Amygdala (tissue), 56 donors: ENCODE measurements at places on chromosomes 4 and X.

DNA sequence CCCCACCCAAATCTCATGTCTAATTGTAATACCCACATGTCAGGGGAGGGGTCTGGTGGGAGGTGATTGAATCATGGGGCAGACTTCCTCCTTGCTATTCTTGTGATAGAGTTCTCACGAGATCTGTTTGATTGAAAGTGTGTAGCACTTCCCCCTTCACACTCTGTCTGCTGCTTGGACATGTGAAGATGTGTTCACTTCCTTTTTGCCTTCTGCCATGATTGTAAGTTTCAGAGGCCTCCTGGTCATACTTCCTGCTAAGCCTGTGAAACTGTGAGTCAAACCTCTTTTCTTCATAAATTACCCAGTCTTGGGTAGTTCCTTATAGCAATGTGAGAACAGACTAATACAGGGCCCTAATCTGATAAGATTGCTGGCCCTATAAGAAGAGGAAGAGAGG, 1514.8 kb downstream of the RPA4 start:
- DNase-seq: no peak

GRCh38 chr4:142960867-142961644, 115.0 kb upstream of the INPP4B start:
- no peak for DNase-seq

DNA sequence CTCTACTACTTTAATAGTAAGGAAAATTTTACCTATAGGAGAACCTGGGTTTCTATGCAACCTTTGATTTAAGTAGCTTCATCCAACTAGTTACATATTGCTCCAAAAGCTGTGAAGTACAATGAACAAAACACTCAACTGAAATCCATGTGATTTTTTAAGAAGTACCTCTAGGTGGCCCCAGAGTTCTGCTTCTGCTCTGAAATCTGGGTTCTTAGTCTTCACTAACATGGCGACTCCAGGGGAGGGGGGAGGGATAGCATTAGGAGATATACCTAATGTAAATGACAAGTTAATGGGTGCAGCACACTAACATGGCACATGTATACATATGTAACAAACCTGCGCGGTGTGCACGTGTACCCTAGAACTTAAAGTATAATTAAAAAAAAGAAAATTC, 73.4 kb upstream of the MAGEB2 start:
- DNase-seq: no peak

- no peak for DNase-seq
Observed at GRCh38 chrX:48511560-48511959, 2.8 kb downstream of the PORCN start.

DNA sequence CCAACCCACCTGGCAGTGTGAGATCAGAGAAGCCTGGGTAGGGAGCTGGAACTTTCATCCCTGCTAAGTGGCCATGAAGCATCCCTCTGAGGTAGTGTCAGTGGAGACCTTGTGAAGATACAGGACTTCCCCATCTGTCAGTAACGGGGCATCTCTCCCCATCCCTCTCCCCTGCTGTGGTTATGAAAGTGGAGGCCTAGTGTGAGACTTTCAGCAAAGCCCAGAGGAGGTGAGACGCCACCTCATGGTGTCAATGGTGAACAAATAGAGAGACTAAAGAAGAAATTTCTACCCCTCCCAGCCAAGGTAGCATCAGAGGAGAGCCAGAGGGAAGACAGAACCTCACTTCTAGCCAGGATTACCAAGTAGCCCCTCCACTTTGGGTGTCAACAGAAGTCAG, 150.2 kb downstream of the VEGFC start:
- DNase-seq: no peak

GRCh38 chr4:39505581-39505980, 21.7 kb downstream of the UGDH start:
- no peak for DNase-seq

DNA sequence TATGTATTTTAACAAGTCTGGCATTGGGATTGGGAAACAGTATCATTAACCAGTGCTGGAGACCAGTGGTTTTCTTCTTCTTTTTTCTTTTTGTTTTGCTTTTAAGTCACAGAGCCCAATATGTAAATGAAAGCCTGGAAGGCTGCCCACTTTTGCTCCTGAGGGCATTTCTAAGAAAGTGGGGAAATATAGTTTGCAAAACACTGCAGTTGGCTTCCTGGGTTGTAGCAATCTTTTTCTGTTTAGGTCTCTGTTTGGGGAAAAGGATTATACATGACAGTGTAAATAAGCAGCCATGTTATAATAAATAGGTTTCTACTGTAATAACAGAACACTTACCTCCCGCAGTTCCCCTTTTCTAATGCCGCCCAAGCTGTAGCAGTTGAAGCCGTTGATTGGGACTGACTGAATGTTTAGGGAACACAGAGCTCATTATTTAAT, 105.5 kb downstream of the TMEM164 start:
- no peak for DNase-seq

DNA sequence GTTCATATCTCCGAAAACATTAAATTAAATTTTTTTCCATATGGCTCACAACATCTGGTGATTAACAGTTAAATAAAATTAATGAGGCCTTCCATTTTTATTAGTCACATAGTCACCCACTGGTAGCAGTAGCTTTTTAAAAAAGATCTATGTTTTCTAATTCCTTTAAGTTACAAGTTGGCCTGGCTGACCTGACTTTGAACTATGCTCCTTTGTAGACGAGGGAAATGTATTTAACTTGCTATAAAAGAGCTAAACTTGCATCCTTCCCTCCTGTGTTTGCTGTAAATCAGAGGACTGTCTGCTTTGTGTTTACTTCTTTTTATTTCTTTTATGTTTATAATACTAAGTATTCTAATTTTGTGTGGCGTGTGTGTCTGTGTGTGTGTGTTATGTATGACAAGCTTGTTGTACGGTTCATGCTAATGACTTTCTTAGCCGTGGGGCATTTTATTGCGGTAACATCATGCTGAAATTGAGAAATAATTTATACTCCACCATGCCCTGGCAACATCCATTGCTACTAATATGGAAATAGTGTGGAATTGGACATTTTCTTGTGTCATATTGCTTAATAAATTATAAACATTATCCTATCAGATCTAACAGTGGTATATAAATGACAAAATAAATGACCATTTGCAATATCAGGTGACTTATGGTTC, 241.7 kb downstream of the SNCA start:
- DNase-seq: no peak

GRCh38 chrX:93422693-93423092, 250.7 kb downstream of the NAP1L3 start:
- DNase-seq: no peak

DNA sequence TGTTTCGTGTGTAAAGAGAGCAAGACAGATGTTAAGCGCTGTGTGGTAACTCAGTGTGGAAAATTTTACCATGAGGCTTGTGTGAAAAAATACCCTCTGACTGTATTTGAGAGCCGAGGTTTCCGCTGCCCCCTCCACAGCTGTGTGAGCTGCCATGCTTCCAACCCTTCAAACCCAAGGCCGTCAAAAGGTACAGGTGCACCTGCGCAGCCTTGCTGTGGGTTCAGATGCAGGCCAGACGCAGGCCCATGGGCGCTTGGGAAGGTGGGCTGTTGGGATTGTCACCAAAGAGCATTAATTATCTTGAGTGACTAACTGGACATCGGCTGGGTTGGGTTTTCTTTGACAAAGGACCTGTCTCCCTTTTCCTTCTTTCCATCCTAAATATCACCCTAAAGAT, 55.4 kb downstream of the NELFA start:
- DNase-seq: no peak

- DNase-seq: no peak
Observed at GRCh38 chr4:170675568-170676262, 586.0 kb upstream of the AADAT start.

DNA sequence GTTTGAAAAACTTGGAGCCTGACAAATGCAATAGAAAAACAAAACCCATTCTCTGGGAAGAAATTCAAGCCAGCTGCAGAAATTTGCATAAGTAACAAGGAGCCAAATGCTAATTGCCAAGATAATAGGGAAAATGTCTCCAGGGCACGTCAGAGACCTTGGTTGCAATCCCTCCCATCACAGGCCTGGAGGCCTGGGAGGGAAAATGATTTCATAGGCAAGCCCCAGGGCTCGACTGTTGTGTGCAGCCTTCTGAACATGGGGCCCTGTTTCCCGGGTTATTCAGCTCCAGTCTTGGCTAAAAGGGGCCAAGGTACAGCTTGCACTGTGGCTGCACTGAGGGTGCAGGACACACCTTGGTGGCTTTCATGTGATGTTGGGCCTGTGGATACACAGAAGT, 760.4 kb upstream of the PABPC4L start:
- no peak for DNase-seq

DNA sequence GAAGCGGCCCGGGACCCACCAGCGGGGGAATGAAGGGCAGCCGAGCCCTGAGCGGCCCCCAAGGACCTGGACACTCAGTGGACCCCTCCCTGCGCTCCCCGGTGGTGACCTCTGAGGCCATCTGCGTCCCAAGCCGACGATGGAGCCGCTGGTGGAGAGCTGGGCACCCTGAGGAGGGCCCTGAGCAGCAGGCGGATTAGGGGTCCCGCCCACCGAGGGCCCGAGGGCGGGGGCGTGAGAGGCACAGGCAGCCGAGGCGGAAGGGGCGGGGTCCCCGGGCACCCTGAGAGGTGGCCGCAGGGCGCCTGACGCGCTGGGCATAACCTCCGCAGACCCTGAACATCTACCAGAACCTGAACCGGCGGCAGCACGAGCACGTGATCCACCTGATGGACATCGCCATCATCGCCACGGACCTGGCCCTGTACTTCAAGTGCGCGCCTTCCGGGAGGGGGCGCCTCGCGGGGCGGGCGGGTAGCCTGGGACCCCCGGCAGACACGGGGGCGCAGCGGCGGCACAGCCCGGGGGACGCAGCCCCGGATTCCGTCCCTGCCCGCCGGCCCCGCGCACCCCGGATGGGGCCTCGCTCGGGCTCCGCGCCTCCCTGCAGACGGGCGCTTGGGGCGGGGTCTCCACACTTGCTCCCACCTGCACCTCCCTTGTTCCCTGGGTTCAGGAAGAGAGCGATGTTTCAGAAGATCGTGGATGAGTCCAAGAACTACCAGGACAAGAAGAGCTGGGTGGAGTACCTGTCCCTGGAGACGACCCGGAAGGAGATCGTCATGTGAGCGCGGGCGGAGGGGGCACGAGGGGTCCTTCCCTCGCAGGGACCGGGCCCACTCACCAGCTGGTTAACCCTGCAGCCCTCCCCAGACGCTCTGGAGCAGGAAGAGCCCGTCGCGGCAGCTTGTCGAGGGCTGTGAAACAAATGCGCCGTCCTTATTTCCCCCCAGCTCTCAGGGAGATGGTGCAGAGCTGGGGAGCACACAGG, 10.3 kb downstream of the ATP5ME start:
- DNase-seq: no peak

DNA sequence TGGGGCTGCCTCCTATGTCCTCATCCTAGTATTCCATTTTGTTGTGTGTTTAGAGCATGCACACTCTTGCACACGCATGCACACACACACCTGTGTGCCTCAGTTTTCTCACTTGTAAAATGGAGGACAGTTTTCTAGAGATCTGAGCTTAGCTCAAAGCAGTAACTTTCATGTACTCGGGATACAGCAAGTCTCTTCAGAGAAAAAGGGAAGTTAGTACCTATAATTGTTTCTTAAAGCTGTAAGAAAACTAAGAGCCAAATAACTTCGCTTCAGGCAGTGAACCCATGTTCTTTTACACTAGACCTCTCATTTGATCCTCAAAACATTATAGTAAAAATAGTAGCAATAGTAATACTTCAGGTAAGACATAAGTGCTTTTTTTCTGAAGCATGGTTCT, 49.6 kb downstream of the KIT start:
- no peak for DNase-seq

GRCh38 chrX:360496-361150, 26.1 kb downstream of the PPP2R3B start:
- no peak for DNase-seq

DNA sequence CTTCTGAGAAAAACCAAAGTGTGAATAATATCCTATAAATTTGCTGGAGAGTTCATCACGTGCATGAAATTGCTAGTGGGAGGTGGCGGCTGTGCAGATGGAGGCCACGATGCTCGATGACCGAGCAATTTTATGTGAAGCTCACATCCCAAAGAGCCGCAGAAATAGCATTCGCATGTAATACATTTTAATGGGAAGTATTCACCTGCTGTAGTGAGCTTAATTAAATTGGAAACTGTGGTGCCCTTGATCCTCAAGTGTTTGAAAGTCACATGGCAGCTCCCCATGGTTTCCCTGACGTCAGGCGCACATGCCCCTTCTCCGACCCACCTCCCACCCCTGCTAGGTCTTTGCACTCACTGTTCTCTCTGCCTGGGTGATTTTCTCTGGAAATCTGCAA, 136.8 kb downstream of the STK32B start:
- DNase-seq: no peak

DNA sequence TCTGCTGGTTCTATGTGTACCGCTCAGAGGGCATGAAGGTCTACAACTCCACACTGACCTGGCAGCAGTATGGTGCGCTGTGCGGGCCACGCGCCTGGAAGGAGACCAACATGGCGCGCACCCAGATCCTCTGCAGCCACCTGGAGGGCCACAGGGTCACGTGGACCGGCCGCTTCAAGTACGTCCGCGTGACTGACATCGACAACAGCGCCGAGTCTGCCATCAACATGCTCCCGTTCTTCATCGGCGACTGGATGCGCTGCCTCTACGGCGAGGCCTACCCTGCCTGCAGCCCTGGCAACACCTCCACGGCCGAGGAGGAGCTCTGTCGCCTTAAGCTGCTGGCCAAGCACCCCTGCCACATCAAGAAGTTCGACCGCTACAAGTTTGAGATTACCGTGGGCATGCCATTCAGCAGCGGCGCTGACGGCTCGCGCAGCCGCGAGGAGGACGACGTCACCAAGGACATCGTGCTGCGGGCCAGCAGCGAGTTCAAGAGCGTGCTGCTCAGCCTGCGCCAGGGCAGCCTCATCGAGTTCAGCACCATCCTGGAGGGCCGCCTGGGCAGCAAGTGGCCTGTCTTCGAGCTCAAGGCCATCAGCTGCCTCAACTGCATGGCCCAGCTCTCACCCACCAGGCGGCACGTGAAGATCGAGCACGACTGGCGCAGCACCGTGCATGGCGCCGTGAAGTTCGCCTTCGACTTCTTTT, 32.2 kb downstream of the WFS1 start:
- DNase-seq: no peak

- DNase-seq: no peak
Observed at GRCh38 chrX:17007134-17007768, 60.8 kb downstream of the REPS2 start.

DNA sequence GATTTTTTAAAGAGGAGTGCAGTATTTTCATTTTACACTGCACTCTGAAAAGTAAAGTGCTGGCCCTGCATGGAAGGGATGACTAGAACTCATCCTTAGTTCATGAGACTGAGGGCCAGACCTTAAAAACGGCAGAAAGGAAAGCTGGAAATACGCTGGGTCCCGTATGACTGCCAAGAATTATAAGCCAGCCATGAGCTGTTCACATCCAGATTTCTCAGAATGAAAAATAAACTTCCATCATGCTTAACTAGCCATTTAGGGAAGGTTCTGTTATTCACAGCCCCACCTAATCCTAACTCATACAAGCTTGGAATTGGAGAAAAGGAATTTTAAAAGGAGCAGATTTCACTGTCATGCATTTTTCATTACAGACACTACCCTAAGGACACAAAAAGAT, 894.4 kb downstream of the FAT4 start:
- DNase-seq: no peak

GRCh38 chrX:69022430-69022829, 142.8 kb downstream of the PJA1 start:
- no peak for DNase-seq

GRCh38 chr4:67684839-67685531, 16.0 kb downstream of the UBA6 start:
- no peak for DNase-seq

- DNase-seq: no peak
Observed at GRCh38 chrX:134936542-134936941, 54.2 kb upstream of the SMIM10 start.

GRCh38 chrX:154724993-154725756, 25.7 kb downstream of the GAB3 start:
- DNase-seq: no peak
